ENCODE measurements at places on chromosomes 13 and 19.

DNA sequence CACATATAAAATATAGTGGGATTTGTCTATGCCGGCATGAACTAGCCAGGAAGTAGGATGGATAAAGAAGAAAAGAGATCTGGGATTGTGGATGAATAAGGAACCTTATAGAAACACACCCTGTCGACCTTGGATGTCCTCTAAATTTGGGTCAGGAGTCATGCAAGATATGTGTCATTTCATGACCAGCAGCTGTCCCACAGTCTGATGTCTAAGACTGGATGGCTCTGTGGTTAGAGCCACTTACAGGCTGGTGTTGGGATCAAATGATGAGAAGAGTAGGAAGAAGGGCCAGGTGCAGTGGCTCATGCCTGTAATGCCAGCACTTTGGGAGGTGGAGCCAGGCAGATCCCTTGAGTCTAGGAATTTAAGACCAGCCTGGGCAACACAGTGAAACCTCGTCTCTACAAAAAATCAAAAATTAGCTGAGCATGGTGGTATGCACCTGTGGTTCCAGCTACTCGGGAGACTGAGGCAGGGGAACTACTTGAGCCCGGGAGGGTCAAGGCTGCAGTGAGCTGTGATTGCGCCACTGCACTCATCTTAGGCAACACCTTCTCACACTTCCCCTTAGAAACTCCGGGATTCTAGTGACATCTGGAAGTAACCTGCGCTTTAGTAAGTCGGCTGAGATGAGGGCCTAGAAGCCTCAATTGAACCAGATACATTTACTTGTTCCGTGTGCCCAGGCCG, 30.8 kb downstream of the TMED1 start:
- no peak for DNase-seq

DNA sequence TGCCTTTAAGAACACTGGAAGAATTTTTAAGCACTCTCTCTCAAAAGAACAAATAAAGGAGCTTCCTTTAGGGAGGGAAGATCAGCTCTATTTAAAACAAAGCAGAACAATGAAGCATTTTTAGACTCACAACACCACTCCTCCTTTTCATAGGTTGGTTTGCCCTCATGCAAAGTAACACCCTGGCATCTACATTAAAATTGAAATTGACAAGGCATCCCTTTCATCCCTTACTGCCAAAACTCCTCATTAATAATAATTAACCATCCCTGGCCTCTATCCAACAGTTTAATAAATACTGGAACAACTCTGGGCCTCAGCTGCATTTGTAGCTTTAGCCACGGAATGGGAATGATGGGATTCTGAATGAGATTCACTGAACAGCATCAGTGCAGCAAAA, 929.1 kb downstream of the PCDH9 start:
- no peak for DNase-seq

GRCh38 chr19:1211494-1212234, 6.1 kb downstream of the STK11 start:
- DNase-seq, result no peak

DNA sequence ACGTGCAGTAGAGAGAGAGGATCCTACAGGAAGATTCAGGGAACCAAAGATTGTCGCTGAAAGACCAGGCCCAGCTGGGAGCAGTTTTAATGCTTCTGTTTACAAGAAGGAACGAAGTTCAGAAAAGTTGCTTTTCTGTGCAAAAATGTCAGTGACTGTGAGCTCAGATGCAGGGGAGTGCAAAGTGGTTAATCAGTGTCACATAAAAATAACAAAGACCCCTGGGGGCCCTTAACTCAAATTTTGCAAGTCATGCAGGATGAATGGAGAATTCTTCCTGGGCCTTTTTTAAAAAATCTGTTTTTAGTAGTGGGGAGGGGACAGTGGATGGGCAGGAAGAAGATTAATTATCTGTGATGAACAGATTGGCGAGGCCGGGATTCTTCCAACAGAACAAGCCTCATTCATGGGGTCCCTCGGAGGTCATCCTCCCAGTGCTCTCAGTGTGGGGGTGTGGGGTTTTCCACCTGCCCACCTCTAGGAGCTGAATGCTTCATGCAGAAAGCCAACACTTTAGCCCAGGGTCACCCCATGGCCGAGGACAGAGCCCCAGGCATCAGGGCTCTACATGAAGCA, 167.2 kb downstream of the UQCRFS1 start:
- DNase-seq, result no peak

- no peak for DNase-seq
Measured at GRCh38 chr13:94389604-94390351, 89.7 kb downstream of the DCT start.

DNA sequence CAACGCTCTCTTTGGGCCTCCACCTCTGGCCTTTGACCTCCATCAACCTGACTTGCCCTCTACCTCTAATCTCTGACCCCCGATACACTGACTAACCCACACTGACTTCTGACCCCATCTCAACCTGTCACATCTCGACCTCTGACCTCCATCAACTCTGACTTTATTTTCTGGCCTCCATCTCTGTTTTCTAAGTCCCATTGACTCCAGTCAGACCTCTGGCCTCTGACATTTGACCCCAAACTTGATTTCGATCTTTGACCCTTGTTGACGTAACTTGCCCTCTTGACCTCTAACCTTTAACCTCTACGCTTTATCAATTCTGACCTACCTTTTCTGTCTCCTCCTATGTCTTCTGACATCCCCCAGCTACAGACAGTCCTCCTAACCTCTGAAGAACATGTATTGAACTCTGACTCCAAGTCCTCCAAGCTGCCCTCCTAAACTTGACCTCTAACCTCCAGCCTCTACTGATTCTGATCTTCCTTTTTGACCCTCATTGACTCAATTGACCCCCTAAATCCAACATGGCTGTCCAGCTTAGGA, 780 bp downstream of the ACP4 start:
- DNase-seq, result no peak

- no peak for DNase-seq
Measured at GRCh38 chr19:46958532-46958931, 61.1 kb upstream of the NPAS1 start.

DNA sequence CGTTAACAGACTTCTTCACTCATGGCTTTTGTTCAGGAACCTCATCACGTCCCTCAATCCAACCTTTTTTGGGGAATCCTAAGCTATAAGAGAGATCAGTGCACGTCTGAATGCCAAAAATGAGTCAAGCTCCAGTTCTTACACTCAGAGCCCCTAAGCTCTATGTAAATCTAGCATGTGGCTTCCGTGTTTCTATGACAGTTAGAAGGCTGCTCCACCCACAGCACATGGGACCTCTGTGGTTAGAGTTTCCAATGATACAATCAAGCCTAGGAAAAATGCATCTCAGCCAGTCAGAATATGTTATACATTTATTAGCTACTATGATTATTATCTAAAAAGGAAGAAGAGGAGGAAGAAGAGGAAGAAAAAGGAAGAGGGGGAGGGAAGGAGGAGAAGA, 135.9 kb downstream of the ENOX1 start:
- no peak for DNase-seq

- DNase-seq, result no peak
Measured at GRCh38 chr13:113663934-113664333, 3.1 kb upstream of the GRK1 start.

- no peak for DNase-seq
Measured at GRCh38 chr13:29587645-29588044, 7.8 kb downstream of the SLC7A1 start.

DNA sequence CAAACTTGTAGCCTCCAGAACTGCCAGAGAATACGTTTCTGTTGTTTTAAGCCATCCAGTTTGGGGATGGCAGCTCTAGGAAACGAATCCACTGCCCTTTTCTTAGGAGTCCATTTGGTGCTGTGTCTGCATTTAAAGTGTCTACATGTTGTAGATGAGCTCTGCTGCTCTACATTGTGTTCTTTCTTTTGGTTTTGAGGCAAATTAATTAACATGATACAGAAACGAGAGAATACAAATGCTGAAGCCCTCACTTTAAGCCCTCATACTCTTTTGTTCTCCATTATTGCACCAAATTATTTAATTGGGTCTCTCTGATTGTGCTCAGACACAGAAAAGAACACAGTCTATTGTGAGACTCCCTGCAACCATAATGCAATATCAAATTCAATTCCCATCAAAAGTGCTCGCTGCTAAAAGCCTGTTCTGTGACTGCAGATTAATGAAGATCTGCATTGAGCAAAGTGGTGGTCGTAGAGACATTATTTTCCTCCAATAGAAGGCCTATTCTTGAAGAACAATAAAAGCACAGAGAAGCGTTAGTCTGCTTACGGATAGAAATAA, 166.3 kb upstream of the SOX21 start:
- DNase-seq, result no peak

DNA sequence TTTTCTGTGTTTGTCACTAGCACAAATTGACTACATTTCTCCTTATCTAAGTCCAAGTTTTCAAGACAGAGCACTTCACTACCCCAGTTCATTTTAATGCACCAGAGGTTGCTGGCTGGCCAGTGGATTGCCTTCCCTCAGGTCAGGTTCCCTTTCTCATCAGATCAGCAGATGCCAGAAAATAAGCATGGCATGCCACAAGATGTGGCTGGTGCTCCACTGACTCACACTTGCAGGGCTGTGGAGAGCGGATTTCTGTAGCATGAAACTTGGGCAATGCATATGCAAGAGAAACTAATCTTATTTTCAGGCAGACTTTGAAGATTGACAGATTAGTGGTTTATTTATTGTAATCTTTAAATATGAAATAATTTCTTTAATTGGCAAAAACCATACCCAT, 79.5 kb downstream of the RUBCNL start:
- no peak for DNase-seq

GRCh38 chr13:46008631-46009030, 43.9 kb downstream of the ZC3H13 start:
- DNase-seq, result no peak

DNA sequence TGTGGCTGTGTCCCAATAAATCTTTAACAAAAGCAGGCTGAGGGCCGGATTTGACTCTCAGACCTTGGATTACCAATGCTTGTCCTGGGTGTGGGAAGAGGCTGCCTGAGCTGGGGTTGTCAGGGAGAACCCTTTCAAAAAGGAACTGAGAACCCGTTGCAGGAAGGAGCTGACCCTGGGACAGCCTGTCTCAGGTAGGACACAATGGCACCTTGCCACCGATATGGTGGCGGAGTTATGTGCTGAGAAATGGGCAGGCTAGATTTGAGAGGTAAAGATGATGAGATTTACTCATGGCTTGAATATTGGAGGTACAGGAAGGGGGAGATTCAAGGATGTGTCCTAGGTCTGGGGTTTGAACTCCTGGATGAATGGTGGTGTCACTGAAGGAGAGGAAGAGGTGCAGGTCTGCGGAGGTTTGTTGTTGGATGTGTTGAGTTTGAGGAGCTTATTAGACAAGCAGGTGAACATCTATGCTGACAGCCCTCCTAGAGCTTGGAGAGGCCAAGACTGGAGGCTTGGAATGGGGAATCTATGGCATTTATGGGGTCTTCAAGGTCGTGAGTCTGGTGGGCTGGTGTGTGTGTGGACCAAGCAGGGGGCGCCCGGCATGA, 7.2 kb downstream of the PLEKHF1 start:
- DNase-seq, result no peak

- DNase-seq, result no peak
Measured at GRCh38 chr19:18878858-18879578, 16.9 kb downstream of the CERS1 start.

GRCh38 chr13:35479706-35480105, 3.2 kb upstream of the MAB21L1 start:
- DNase-seq, result no peak

DNA sequence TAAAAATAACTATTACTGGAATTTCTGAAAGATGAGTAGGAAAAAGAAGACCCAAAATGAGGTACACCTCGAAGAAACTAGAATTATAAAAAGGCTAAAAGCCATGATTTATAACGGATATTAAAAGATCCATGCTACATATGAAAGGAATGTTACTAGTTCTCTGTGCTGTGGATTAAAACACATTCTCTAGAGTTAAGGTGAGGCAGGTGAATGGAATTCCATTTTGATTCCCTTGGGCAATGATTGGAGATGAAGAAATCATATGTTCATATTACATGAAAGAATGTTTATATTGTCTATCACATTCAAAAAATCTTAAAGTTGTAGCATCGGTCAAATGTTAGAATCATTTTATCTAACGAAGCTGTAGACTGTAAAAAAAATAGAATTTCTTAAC, 783.7 kb downstream of the PCDH9 start:
- DNase-seq, result no peak

All from activated CD4-positive, alpha-beta T cell treated with anti-CD3 and anti-CD28 coated beads for 4 hours (primary cell).